ENCODE measurements at places on chromosomes 7 and 10.

GRCh38 chr10:103716206-103717160, 138.9 kb downstream of the SH3PXD2A start:
- no peak for DNase-seq
- no peaks in the 10 kb centered on the region for H3K27me3 ChIP-seq
- H3K4me3 ChIP-seq, result no peak overlapping the region
- no peaks in the 10 kb centered on the region for H3K4me1 ChIP-seq

GRCh38 chr10:36779238-36779846, 346.1 kb upstream of the ANKRD30A start:
- no peaks in the 10 kb centered on the region for H3K27me3 ChIP-seq
- no peaks in the 10 kb centered on the region for H3K36me3 ChIP-seq
- no peak overlapping the region for H3K27ac ChIP-seq
- H3K4me3 ChIP-seq, result no peak overlapping the region
- DNase-seq, result no peak

DNA sequence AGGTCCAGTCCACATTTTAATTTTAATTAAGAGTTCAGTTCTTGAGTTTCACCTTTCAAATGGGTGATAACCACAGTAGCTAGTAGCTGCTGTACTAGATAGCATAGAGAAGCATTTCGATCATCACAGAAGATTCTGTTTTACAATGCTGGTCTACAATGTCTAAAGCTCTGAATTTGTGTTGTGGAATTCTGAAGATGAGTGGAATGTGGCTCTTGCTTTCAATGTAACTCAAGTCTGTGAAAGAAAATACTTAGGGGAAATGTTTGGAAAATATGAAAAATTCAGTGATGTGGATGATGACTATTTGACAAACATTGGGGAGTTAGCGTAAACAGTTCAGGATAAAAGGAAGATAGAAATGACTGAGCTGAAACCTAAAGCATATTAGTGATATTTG, 139.4 kb downstream of the GNAT3 start:
- H3K4me1 ChIP-seq, result no peaks in the 10 kb centered on the region
- H3K4me3 ChIP-seq, result no peak overlapping the region
- H3K36me3 ChIP-seq, result no peaks in the 10 kb centered on the region
- no peaks in the 10 kb centered on the region for H3K27me3 ChIP-seq

DNA sequence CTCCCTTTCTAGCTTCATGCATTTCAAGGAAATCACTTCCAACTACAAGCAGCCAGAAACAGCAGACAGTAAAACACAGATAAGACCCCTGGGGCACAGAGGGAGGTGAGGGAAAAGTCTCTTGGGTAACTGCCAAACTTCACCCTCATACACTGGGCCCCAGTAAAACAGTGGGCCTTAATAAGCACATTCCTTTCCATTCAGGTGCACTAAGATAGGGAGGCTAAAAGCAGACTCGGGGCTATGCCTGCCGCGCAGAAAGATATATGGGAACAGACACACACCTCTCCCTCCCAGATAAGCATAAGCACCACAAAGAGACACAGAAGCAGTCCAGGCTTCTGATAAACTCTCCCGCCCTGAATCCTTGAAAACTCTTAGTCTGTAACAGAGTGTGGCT, 117.0 kb downstream of the TYW1B start:
- no peaks in the 10 kb centered on the region for H3K4me1 ChIP-seq
- no peak for DNase-seq
- peaks cover 5% of the 10 kb centered on the region for H3K36me3 ChIP-seq
- no peaks in the 10 kb centered on the region for H3K27me3 ChIP-seq

DNA sequence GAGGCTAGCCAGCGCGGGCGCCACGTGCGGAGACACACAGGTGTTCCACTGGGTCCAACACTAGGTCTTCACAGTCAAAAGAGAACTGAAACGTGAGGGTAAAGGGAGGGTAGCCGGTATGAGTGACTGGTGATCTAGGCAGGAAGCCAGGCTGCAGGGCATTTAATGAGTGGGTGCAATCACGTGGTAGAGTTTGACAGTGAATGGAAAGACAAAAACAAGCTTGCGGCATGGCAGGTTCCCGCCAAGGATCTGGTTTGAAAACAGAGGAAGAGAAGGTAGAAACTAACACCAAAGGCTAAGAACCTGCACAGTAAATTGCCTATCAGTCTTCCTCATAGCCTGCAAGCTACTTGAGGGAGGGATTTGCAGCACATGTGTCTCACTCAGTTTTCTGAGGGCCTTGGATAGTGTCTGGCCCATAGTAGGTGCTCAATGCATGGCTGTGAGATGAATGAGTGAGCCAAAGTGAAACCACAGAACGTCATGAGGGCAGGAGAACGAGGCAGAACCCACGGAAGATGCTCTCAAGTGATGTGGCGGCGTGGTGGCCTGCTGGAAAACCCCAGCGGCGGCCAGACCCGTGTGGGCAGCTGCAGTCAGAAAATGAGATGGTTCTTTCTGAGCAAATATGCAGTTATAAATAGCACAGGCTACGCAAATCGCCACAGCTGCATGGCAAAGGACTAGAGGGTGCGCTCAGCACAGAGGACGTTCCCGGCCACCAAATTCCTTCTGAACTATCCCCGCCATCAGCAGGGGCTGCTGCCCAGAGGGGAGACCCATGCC, 183.6 kb upstream of the NFE2L3 start:
- no peak overlapping the region for H3K27ac ChIP-seq
- H3K27me3 ChIP-seq, result peaks cover 59% of the 10 kb centered on the region
- peaks cover 19% of the 10 kb centered on the region for H3K4me1 ChIP-seq
- DNase-seq, result no peak

DNA sequence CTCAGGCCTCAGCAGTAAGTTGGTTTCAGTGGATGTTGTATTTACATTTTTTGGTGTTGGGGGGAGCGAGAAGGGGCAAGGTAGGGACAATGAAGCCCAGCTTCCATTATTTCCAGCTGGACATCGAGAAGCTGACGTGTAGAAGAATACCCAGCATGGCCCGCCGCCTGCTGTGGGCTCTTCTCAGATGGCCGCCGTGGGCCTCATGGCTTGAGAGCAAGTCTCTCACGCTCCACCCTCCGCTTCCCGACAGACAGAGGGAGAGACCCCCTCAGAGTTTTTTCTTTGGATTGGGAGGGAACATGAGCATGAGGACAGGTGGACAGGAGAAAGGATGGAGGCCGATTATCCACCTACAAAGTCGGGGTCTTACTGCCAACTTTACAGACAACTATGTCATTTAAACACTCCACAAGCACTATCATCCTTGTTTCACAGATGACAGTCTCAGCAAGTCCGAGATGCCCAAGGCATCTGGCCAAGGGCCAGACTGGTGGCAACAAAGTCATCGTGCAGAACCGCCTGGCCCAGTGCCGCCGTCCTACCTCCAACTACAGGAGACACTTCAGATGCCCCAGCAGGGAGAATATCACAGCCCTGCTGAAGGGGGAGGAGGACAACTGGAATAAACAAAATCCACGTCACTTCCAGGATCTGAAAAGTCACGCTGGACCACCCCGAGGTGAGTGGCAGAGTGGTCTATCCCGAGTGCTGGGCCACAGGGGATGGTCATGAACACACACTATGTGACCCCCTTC, 195.9 kb downstream of the DIP2C start:
- no peaks in the 10 kb centered on the region for H3K4me1 ChIP-seq
- H3K27ac ChIP-seq, result no peak overlapping the region
- no peak for DNase-seq
- peaks cover under 1% of the 10 kb centered on the region for H3K36me3 ChIP-seq
- no peak overlapping the region for H3K4me3 ChIP-seq

GRCh38 chr7:89104748-89105685, 309.5 kb upstream of the TEX47 start:
- H3K27ac ChIP-seq, result no peak overlapping the region
- H3K27me3 ChIP-seq, result no peaks in the 10 kb centered on the region

DNA sequence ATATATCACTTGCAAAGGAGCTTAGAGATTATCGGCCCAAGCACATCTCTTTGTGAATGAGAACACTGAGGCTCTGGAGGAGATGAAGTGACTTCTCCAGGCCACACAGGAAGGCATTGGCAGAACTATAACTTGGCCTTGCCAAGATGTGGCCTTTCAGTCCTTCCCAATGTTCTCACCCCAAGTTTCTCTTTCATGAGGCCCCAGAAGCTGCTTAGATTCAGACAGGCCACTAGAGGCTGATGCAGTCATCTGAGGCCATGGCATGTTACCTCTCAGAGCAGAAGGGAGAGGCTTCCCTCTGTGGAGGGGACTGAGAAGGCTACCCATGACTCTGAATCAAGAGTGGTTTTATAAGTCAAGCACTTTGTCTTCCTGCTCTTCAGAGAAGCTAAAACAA, 1003.7 kb downstream of the LRMDA start:
- H3K27ac ChIP-seq, result no peak overlapping the region
- no peak overlapping the region for H3K4me3 ChIP-seq
- no peaks in the 10 kb centered on the region for H3K36me3 ChIP-seq
- no peaks in the 10 kb centered on the region for H3K4me1 ChIP-seq
- no peak for DNase-seq

DNA sequence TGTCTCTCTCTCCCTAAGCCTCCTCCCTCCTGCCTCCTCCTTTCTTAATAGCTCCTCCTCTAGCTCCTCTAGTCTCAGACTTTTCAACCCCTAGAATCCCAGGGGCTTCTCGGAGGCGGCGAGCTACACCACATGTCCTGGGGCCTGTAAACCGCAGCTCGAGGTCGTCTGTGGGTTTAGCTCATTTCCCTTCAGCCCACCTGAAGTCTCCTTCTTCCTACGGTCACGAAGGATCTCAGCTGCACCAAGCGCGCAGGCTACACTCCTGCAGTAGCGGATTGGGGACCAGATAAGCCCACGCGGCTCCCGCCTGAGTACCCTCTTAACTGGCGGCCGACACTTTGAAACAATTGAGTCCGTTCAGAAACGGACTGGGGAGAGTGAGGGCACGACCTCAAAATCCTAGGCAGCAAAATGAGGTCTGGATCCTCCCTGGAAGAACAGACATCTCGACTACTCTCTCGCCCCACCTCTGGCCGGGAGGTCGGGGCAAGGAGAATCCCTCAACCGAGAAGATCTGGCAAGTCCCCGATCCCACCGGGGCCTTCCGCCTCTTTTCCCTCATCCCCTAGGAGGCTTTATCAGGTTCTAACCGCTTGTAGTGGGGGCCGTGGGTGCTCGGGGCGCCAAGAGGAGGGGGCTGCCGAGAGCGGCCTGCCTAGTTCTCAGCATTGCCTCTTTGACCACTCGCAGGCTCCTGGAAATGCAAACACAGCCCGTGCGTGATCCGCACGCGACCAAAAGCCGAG, 1.3 kb upstream of the SORCS3 start:
- H3K4me3 ChIP-seq, result no peak overlapping the region
- no peak overlapping the region for H3K27ac ChIP-seq
- no peak for DNase-seq
- H3K27me3 ChIP-seq, result peaks cover 72% of the 10 kb centered on the region
- no peaks in the 10 kb centered on the region for H3K36me3 ChIP-seq

- no peak for DNase-seq
- no peak overlapping the region for H3K27ac ChIP-seq
- H3K27me3 ChIP-seq, result peaks cover 75% of the 10 kb centered on the region
- no peaks in the 10 kb centered on the region for H3K36me3 ChIP-seq
- no peak overlapping the region for H3K4me3 ChIP-seq
- no peaks in the 10 kb centered on the region for H3K4me1 ChIP-seq
Measured at GRCh38 chr7:24739306-24739705, 18.0 kb downstream of the GSDME start.

- H3K27ac ChIP-seq, result no peak overlapping the region
- no peaks in the 10 kb centered on the region for H3K27me3 ChIP-seq
- no peaks in the 10 kb centered on the region for H3K4me1 ChIP-seq
- H3K4me3 ChIP-seq, result no peak overlapping the region
- H3K36me3 ChIP-seq, result peaks cover 6% of the 10 kb centered on the region
Measured at GRCh38 chr10:86871563-86872183, 85.7 kb downstream of the MMRN2 start.

Measured in central memory CD8-positive, alpha-beta T cell (primary cell).